ENCODE measurements at places on chromosomes 12 and 14. TPM values are rescaled to one million over a fixed set of nuclear protein-coding genes. Genes with fewer than 3 reads are reported as not detected.

- no peak overlapping the region for H3K4me3 ChIP-seq
- DNase-seq: no peak
- H3K36me3 ChIP-seq: no peaks in the 10 kb centered on the region
- H3K27me3 ChIP-seq: no peaks in the 10 kb centered on the region
- H3K4me1 ChIP-seq: no peaks in the 10 kb centered on the region
Observed at GRCh38 chr12:119512772-119513497, 80.6 kb upstream of the TMEM233 start.

DNA sequence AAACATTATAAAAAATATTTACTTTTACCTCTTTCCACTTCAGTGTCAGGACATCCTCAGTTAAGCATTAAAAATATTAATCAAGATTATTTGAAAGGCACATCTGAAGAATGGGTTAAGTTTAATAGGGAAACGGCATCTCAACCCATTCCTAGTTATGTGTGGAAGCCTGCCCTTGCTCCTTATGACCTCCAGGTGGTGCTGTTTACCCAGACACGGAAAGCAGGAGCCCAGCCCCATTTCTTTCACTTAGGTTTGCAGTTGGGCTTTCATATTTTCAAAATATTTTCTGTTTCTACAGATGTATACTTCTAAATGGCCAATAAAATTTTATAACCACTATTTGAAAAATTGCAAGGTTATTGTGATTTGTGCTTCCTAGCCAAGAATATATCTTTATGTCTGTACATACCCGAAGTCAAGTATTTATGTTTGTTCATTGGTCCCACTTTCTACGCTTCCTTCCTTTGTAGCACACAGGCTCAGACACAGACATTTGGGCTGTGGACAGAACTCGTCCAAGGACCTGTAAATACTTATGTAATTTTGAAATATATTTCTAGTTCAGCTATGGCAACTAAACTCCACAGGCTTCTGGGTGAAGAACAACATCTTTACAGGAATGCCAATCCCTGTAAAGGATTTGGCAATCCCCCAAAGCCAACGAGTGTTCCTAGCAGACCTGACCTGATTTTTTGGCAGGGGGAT, 247.1 kb downstream of the AKAP6 start:
- no peak overlapping the region for H3K27ac ChIP-seq
- H3K4me1 ChIP-seq: no peaks in the 10 kb centered on the region
- peaks cover 4% of the 10 kb centered on the region for H3K27me3 ChIP-seq
- H3K36me3 ChIP-seq: no peaks in the 10 kb centered on the region
- H3K4me3 ChIP-seq: no peak overlapping the region

NPFF gene
- polyA plus RNA-seq: 0.79 TPM

DNA sequence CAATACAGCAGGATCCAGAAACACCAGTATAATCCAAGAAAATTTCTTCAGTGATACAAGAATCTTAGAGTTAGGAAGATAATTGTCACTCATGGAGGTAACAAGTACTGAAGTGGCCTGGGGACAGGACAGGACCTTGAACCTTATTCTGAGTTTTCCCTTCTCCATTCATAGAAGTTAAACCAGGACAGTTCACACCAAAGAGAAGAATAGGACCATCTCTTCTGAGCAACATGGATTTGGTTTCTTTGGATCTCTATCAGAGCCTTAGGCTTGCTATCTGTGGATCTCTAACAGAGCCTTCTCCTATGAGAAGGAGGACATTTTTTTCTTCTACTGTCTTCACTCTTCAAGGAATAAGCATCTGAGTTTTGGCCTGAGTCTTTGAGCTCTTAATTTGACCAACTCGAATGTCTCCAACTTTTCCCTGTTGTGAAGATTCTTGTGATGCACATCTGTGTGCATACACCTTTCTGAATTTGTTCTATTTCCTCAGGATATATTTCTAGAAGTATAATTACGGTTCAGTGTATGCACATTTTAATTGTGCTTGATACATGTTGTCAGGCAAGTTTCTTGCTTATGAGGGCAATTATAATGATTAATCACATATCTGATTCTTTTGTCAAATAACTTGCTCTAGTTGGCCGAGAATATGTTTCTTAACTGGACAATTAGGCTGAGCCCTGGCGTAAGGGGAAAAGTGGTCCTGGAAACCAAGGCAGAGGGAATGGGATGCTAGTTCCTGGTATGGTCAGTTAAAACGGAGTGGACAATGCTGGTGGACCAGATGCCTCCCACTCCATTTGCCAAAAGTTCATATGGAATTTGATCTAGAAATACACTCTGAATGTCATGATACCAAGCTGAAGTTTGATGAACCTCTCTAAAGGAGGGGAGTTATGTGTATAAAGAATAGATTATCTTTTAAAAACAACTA, 6.6 kb downstream of the KRT6A start:
- H3K4me3 ChIP-seq: no peak overlapping the region
- H3K27ac ChIP-seq: no peak overlapping the region
- H3K36me3 ChIP-seq: no peaks in the 10 kb centered on the region

GPR68 gene
- not detected for polyA plus RNA-seq

KRT79 gene
- not detected for polyA plus RNA-seq

- no peaks in the 10 kb centered on the region for H3K36me3 ChIP-seq
- peak; percentile 68 for DNase-seq
- no peak overlapping the region for H3K4me3 ChIP-seq
- H3K27ac ChIP-seq: no peak overlapping the region
- no peaks in the 10 kb centered on the region for H3K27me3 ChIP-seq
Observed at GRCh38 chr12:101806265-101806664, 24.5 kb downstream of the GNPTAB start.

RASSF9 gene
- not detected for polyA plus RNA-seq

DNA sequence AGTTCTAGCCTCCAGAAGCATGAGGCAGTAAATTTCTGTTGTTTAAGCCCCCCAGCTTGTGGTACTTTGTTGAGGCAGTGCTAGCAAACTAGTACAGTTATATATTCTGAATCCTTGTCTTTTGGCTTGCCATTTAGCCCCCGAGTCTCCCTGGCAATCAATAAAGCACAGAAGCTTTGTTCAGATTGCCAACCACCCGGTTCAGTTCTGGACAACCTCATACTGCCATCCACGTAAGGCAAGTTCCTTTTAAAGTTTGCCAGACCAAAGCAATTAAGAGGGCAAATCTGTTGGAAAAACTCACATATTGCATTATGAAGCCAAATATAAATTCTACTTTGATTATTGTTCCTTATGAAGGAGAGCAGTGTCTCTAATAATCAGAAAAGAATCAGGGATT, 67.1 kb downstream of the RERG start:
- no peaks in the 10 kb centered on the region for H3K27me3 ChIP-seq
- no peak overlapping the region for H3K4me3 ChIP-seq
- H3K36me3 ChIP-seq: no peaks in the 10 kb centered on the region
- DNase-seq: no peak
- no peak overlapping the region for H3K27ac ChIP-seq
- no peaks in the 10 kb centered on the region for H3K4me1 ChIP-seq

- H3K4me1 ChIP-seq: no peaks in the 10 kb centered on the region
- no peak for DNase-seq
- no peak overlapping the region for H3K27ac ChIP-seq
Observed at GRCh38 chr14:52413729-52414408, 99.8 kb downstream of the PTGER2 start.

DNA sequence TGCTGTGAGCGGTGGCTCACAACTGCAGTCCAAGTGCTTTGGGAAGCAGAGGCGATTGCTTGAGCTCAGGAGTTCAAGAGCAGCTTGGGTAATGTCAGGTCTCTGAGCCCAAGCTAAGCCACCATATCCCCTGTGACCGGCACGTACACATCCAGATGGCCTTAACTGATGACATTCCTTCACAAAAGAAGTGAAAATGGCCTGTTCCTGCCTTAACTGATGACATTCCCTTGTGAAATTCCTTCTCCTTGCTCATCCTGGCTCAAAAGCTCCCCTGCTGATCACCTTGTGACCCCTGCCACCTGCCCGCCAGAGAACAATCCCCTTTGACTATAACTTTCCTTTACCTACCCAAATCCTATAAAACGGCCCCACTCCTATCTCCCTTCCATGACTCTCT, 48.6 kb downstream of the SLC25A47 start:
- no peak for DNase-seq
- H3K27me3 ChIP-seq: no peaks in the 10 kb centered on the region
- H3K4me3 ChIP-seq: no peak overlapping the region

XRCC3 gene
- 0.66 TPM for polyA plus RNA-seq

ACOT6 gene
- polyA plus RNA-seq: not detected

ANO4 gene
- polyA plus RNA-seq: not detected

KLHL33 gene
- polyA plus RNA-seq: not detected

RHEBL1 gene
- 0.50 TPM for polyA plus RNA-seq

GRCh38 chr12:115044073-115044472, 360.1 kb upstream of the TBX3 start:
- no peaks in the 10 kb centered on the region for H3K4me1 ChIP-seq
- no peak for DNase-seq
- no peak overlapping the region for H3K27ac ChIP-seq
- H3K4me3 ChIP-seq: no peak overlapping the region

GRCh38 chr12:111221062-111222026, 147.6 kb downstream of the PHETA1 start:
- peak; percentile 12 for DNase-seq
- no peaks in the 10 kb centered on the region for H3K27me3 ChIP-seq
- H3K4me3 ChIP-seq: no peak overlapping the region
- peaks cover 35% of the 10 kb centered on the region for H3K4me1 ChIP-seq

DNA sequence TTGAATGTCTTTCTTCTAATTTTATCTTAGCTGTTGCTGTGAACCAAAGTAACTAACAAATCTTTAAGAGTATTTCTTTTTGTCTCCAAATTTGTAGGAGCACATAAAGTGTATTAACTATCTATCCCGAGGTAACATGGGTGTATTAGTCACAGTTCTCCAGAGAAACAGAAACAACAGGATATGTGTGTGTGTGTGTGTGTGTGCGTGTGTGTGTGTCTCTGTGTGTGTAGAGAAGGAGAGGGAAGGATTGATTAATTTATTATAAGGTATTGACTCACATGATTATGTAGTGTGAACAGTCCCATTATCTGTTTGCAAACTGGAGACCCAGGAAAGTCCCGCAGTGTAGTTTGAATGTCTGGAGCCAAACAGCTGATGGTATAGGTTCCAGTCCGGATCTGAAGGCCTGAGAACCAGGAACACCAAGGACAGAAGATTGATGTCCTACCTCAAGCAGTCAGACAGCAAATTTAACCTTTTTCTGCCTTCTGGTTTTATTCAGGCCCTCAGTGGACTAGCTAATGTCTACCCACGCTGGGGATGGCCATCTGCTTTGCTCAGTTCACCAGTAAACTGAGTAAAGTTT, 14.4 kb downstream of the G2E3 start:
- no peak for DNase-seq
- H3K27me3 ChIP-seq: no peaks in the 10 kb centered on the region
- H3K4me3 ChIP-seq: no peak overlapping the region
- no peak overlapping the region for H3K27ac ChIP-seq
- peaks cover 7% of the 10 kb centered on the region for H3K4me1 ChIP-seq
- no peaks in the 10 kb centered on the region for H3K36me3 ChIP-seq

SLCO1B3 gene
- polyA plus RNA-seq: not detected

- no peaks in the 10 kb centered on the region for H3K36me3 ChIP-seq
- H3K27ac ChIP-seq: no peak overlapping the region
- peak; percentile 69 for DNase-seq
- no peak overlapping the region for H3K4me3 ChIP-seq
- peaks cover 15% of the 10 kb centered on the region for H3K4me1 ChIP-seq
Observed at GRCh38 chr12:3073438-3074250, 3.5 kb upstream of the TSPAN9 start.

MYO1A gene
- 1.3 TPM for polyA plus RNA-seq

DNA sequence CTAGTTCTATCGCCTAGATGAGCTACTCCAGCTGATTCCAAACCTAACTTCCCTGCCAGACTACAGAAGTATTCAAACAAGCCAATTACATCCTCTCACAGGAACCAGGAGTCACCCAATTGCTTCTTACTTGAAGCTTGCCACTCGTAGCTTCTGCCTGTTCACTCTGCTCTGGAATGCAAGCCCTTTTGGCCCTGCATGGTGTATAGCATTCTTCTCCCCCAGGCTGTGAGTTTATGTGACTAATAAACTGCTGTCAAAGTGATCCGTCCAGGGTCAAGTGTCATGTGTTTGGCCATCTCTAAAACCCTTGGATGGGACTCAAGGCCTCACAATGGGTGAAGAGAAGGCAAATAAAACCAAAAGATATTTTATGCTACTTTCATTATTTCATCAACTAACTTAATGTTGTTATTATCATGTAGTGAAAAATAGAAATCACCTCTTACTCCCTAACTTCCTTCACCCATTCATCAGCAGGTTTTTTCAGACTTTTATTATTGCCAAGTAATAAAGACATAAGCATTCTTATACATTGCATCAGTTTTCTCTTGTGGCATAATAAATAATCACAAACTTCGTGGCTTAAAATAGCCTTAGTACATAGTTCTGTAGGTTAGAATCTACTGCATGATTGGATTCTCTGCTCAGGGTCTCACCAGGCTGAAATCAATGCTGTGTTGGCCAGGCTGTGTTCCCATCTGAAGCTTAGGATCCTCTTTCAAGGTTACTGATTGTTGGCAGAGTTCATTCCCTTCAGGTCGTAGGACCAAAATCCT, 1981.7 kb upstream of the FLRT2 start:
- no peaks in the 10 kb centered on the region for H3K27me3 ChIP-seq
- H3K4me1 ChIP-seq: no peaks in the 10 kb centered on the region
- H3K4me3 ChIP-seq: no peak overlapping the region

DNA sequence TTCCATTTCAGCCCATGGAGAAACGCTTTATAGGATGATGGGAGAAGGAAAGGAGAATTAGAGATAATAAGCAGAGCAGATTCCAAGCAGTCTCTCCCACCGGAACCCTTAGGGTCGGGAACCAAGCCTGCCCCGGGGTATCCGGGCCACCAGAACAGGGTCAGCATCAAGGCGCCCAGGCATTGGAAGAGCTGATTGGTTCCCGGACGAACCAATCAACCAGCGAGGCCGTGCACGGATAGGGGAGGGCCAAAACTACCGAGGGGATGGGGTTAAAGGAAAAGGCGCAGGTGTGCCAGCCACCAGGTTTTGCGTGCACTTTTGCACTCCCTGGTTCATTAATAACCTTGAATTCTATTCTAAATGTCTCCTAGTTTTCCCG, 1.7 kb downstream of the PPM1H start:
- no peak for DNase-seq
- H3K4me3 ChIP-seq: peak overlapping the region; percentile 48
- H3K27me3 ChIP-seq: peaks cover 7% of the 10 kb centered on the region
- H3K36me3 ChIP-seq: no peaks in the 10 kb centered on the region

All from CD14-positive monocyte (primary cell).